Activated CD4-positive, alpha-beta T cell treated with anti-CD3 and anti-CD28 coated beads, Interleukin-2, amount 50 U/mL, for 4 hours (primary cell): ENCODE measurements at places on chromosomes 12 and 14.

DNA sequence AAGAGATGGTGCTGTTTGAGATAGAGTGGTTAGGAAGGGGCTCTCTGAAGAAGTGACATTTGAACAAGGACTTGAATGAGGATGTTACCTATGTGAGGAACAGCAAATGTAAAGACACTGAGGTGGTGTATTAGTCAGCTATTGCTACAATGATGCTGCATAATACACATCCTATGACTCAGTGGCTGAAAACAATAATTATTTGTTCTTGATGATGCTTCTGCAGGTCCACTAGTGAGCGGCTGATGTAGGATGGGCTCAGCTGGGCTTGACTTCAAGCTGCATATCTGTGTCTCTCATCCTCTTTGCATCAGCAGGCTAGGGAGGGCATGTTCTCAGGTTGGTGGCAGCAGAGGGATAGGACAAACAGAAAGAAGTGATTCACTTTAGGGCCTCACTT is 21.4 kb upstream of the CLMN start:
- DNase-seq, result no peak

- no peak for DNase-seq
Observed at GRCh38 chr14:101889366-101889765, 75.0 kb upstream of the DYNC1H1 start.

- DNase-seq, result no peak
Observed at GRCh38 chr12:121717041-121717699, 4.6 kb downstream of the TMEM120B start.

DNA sequence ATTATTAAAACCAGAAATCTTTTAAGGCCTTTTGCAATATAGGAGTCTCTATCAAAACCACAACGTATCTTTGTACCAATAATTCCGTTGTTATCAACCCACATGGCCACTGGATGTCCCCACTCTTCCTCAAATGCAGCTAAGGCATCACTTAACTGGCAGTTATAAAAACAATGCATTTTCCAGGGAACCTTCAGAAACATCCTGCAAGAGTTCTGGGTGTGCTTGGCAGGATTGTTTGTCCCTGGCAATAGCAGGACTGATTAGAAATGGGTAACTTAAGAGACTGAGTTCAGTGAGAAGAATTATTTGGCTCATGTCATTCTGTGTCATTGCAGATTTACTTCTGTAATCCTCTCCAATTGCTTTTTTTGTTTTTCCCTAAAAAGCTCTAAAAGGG is 112.0 kb downstream of the SLC15A5 start:
- DNase-seq, result no peak

GRCh38 chr12:115886666-115887065 is 390.8 kb downstream of the MED13L start:
- no peak for DNase-seq
